ENCODE measurements at places on chromosomes 4 and X.

DNA sequence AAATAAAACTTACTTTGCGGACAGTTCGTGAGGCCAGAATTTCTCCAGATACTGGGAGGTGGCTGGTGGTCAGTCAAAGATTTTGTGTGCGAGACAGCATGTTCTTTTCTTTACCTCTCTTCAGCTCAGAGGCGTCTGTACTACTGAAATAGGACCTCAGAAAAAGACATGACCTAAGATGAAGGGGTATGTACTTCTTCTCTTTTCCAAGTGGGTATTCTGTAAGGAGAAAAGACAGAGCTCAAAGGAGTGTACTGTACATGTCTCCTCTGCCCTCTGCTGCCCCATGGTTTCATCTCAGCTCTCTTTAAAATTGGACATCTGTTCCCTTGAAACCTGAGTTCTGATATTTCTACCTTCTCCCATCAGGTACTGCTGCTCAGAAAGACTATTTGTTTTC, 38.1 kb downstream of the SEPTIN11 start:
- DNase-seq: no peak

DNA sequence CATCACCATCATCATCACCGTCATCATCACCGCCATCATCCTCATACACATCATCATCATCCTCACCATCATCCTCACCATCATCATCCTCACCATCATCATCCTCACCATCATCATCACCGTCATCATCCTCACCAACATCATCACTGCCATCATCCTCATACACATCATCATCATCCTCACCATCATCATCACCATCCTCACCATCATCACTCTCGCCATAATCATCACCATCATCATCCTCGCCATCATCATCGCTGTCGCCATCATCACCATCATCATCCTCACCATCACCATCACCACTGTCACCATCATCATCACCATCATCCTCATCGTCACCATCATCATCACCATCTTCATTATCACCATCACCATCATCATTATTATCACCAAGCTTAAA, 19.8 kb upstream of the DHRSX start:
- DNase-seq: no peak

GRCh38 chr4:100510551-100510950, 7.3 kb downstream of the EMCN start:
- no peak for DNase-seq

GRCh38 chr4:24968278-24968677, 55.4 kb upstream of the CCDC149 start:
- no peak for DNase-seq

- peak; percentile 72 for DNase-seq
Observed at GRCh38 chr4:64539234-64539849, 130.1 kb upstream of the TECRL start.

GRCh38 chrX:154488336-154489075, 1.9 kb downstream of the SLC10A3 start:
- DNase-seq: no peak

DNA sequence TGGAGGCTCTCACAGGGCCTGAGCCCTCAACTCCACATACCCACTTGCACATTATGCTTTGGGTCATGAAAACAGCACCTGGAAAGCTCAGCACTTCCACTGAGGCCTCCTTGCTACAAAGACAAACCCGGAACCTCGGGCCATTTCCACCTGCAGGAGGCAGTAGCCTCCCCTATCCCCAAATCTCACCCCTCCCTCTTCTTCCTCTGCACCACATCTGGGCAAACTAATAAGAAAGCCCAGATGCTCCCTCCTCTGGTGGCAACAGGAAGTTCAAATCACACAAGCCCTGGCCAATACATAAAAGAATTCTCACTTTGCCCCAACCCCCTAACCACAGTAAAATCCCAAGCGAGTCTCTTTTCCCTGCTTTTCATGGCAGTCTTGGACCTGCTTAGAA, 136.4 kb downstream of the MAPK10 start:
- DNase-seq: no peak
